Endothelial cell (in vitro differentiated cells): ENCODE measurements at places on chromosomes 3 and 15.
A peak's percentile ranks its signal among the peaks of the same experiment; 100 is the strongest.

- H3K27ac ChIP-seq, result no peak overlapping the region
Observed at GRCh38 chr3:72651498-72651897, 196.7 kb downstream of the SHQ1 start.

GRCh38 chr15:37370941-37371340 is 270.6 kb upstream of the MEIS2 start:
- H3K4me1 ChIP-seq, result no peaks in the 10 kb centered on the region
- no peak overlapping the region for H3K27ac ChIP-seq
- no peak for DNase-seq
- no peak overlapping the region for H3K4me3 ChIP-seq

DNA sequence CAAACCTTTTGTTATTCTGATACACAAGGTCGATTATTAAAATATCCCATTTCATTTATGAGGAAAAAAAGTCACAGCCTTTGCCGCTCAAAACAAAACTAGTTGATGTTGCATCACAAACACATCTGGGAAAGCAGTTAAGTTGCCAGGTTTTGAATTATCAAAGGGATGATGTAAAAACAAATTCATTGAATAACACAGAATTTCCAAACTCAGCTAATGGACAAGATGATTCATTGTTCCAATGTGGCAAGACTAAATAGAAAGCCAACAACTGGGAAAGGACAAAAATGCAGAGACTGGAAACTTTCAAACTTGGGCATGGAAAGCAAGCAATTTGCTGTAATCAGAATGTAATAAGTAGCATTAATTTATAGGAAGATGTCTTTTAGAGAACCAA is 610.0 kb upstream of the ZNF385D start:
- H3K27me3 ChIP-seq, result peaks cover 2% of the 10 kb centered on the region
- H3K4me3 ChIP-seq, result no peak overlapping the region
- H3K4me1 ChIP-seq, result no peaks in the 10 kb centered on the region
- no peaks in the 10 kb centered on the region for H3K36me3 ChIP-seq
- no peak overlapping the region for H3K27ac ChIP-seq
- DNase-seq, result no peak

DNA sequence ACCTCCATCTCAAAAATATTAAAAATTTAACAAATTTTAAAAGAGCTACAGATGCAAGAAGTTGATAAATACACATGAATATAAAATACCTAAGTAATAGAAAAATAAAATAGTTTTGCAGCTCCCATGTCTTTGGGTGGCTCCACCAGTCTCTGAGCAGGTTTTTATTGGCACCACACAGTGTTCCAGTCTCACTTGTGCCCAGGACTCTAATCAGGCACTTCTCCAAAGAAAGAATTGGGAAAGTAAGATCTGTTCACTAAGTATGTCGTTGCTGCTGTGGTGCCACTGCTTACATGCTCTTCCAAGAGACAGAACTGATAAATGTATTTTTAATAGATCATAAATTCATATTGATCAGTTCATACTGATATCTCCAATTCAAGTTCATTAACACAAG is 92.5 kb upstream of the ABI3BP start:
- no peak for DNase-seq
- H3K4me1 ChIP-seq, result no peaks in the 10 kb centered on the region
- peaks cover 3% of the 10 kb centered on the region for H3K27me3 ChIP-seq

GRCh38 chr3:180409170-180409569 is 192.8 kb upstream of the TTC14 start:
- no peak for DNase-seq
- H3K36me3 ChIP-seq, result no peaks in the 10 kb centered on the region
- H3K27ac ChIP-seq, result no peak overlapping the region
- no peaks in the 10 kb centered on the region for H3K27me3 ChIP-seq

DNA sequence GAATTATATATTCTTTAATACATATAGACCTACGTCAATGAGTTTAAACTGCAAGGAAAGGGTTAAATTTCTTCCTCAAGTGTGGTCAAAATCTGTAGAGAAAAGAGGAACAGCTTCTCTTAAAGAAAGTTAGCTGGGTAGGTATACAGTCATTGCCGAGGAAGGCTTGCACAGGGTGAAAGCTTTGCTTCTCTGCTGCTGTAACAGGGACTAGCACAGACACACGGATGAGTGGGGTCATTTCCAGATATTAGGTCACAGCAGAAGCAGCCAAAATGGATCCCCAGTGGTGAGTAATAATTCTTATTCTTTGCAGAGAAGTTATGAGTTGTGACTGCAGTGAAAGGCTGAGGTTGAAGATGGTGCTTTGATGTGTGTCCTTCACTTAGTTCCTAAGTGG is at the start of gene CD86:
CD86 (plus strand) TSS at position 148 of the 400 bp plus-strand sequence; CDS start at position 276, 128 bp downstream.
- no peak for DNase-seq
- no peak within 1 kb of the TSS for H3K27ac ChIP-seq
- no peaks in the 10 kb centered on the region for H3K36me3 ChIP-seq
- H3K4me1 ChIP-seq, result no peaks in the 10 kb centered on the region
- H3K4me3 ChIP-seq, result no peak within 1 kb of the TSS
- no peaks in the 10 kb centered on the region for H3K27me3 ChIP-seq

- H3K27me3 ChIP-seq, result peaks cover 3% of the 10 kb centered on the region
- no peak overlapping the region for H3K27ac ChIP-seq
- no peaks in the 10 kb centered on the region for H3K36me3 ChIP-seq
- H3K4me1 ChIP-seq, result peaks cover 7% of the 10 kb centered on the region
- H3K4me3 ChIP-seq, result peak overlapping the region; percentile 91
Observed at GRCh38 chr3:111979434-111980038, 710 bp downstream of the ABHD10 start.

DNA sequence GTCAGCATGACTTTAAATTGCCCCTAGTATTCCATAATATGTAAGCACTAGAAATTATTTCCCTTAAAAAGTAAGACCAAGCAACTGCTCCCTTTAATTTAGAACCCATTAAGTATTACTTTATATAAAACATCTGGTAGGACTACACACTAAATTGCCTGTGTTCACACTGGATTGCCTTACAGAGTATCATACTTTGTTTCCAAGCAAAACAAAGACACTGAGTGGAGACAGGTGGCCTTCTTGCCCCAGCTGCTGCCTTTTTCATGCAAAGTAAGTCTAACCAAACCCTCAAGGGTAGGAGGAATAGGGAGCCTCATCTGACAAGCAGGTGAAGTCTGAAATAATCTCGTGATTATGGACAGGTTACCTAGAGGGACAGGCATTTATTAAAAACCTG is 87.3 kb downstream of the PEX5L start:
- no peak overlapping the region for H3K27ac ChIP-seq
- H3K4me1 ChIP-seq, result no peaks in the 10 kb centered on the region
- no peak overlapping the region for H3K4me3 ChIP-seq
- no peaks in the 10 kb centered on the region for H3K27me3 ChIP-seq

DNA sequence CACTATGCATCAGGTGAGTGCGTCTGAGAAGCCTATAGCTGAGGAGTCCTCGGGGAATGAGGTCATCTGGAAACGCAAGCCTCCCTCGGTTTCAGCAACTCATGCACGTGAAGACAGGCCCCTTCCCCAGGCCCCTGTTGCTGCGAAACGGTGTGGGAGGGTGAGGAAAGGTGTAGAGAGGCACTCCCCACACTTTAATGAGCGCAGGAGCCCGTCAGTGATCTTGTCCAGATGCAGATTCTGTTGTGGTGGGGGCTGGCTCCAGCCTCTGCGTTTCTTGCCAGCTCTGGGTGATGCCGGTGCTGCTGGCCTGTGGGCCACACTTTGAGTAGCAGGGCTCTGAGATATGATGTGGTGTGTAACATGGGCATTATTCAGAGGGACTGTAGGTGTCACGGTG is 38.6 kb upstream of the LACTB start:
- H3K27ac ChIP-seq, result no peak overlapping the region
- H3K4me3 ChIP-seq, result no peak overlapping the region
- H3K4me1 ChIP-seq, result no peaks in the 10 kb centered on the region
- no peak for DNase-seq
- no peaks in the 10 kb centered on the region for H3K36me3 ChIP-seq

GRCh38 chr3:195467641-195468390 is 25.0 kb upstream of the ACAP2 start:
- H3K36me3 ChIP-seq, result no peaks in the 10 kb centered on the region
- no peaks in the 10 kb centered on the region for H3K4me1 ChIP-seq
- H3K27me3 ChIP-seq, result peaks cover 5% of the 10 kb centered on the region

DNA sequence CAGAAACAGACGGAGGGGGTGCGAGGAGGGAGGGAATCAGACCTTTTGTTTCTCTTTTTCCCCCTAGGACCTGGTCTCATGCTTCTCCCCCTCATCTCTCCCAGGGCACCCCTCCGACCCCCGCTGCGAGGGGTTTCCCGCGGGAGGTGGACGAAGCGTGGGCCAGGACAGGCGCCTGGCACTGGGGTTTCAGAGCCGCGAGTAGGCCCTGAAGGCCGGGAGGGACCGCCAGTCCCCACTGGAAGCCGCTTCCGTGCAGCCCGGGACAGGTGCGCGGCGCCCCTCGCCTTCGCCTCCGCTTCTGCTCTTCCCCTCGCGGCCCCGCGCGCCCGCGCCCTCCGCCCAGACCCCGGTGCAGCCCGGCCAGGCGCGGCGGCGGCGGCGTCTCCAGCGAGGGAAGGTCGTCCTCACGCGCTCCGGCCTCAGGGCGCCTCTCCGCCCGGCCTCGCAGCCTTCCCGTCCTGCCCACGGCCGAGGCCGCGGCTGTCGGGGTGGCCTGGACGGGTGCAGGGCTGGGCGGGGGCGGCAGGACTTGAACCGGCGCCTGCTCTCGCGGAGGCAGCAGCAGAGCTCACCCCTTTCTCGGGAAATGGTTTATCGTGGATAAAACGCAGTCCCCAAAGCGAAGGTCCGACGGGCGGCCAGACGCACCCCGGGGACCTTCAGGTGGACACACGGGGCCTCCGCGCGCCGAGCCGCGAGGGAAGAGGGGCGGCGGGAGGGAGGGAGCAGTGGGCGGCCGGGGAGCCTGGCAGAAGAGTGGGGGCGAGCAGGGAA is 31.5 kb upstream of the ADAMTS17 start:
- H3K27me3 ChIP-seq, result peaks cover 10% of the 10 kb centered on the region
- peaks cover 6% of the 10 kb centered on the region for H3K4me1 ChIP-seq
- H3K27ac ChIP-seq, result no peak overlapping the region
- peak; percentile 5 for DNase-seq

GRCh38 chr3:32246079-32246675 is 7.7 kb downstream of the CMTM8 start:
- peaks cover 6% of the 10 kb centered on the region for H3K36me3 ChIP-seq
- no peaks in the 10 kb centered on the region for H3K27me3 ChIP-seq
- no peak for DNase-seq

- H3K27me3 ChIP-seq, result no peaks in the 10 kb centered on the region
- H3K4me1 ChIP-seq, result no peaks in the 10 kb centered on the region
- no peak overlapping the region for H3K4me3 ChIP-seq
- DNase-seq, result no peak
- H3K36me3 ChIP-seq, result peaks cover 6% of the 10 kb centered on the region
Observed at GRCh38 chr15:67208396-67208795, 46.1 kb downstream of the AAGAB start.

GRCh38 chr3:112579232-112579631 is 17.4 kb downstream of the SLC35A5 start:
- H3K27ac ChIP-seq, result no peak overlapping the region
- no peaks in the 10 kb centered on the region for H3K27me3 ChIP-seq
- no peak overlapping the region for H3K4me3 ChIP-seq
- H3K4me1 ChIP-seq, result no peaks in the 10 kb centered on the region
- H3K36me3 ChIP-seq, result no peaks in the 10 kb centered on the region
- DNase-seq, result no peak

GRCh38 chr3:184378651-184379357 is 797 bp upstream of the THPO start:
- peak overlapping the region; percentile 84 for H3K4me3 ChIP-seq
- peaks cover 20% of the 10 kb centered on the region for H3K4me1 ChIP-seq
- H3K36me3 ChIP-seq, result no peaks in the 10 kb centered on the region
- H3K27me3 ChIP-seq, result peaks cover 24% of the 10 kb centered on the region
- DNase-seq, result no peak

DNA sequence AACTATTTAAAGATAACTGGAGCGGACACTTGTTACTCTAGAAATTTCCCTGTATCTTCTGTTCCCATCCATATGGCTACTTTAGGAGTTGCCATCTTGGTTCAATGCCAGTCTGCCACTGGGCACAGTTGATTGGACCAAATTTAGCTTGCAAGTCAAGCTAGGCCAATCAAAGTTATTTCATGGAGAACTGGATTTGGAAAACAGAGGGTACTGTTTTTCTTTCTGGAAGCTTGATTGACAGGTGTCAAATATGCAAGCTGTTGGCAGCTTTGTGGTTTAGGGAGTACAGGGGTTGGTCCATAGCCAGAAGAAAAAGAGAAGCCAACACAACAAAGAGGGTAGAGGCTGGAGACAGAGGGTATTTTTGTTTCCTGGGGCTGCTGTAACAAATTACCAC is 33.4 kb upstream of the KLHL25 start:
- H3K4me3 ChIP-seq, result no peak overlapping the region
- DNase-seq, result no peak
- no peaks in the 10 kb centered on the region for H3K27me3 ChIP-seq

DNA sequence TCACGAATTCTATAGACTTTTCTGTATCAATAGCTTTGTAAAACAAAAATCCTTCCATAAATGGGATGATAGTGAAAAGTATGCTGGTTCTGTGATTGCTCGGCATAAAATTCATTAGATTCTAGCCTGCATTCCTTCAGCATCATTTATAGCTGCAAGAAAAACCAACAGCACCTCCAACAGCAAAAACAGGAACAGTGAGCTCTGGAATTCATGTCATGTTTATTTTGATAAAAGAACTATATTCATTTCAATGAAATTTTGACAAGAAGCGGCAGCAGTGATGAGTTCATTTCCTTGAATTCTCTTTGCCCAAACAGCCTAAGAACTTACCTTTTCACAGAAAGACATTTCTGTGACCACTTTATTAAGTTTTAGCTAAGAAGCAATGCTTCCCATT is 515.2 kb upstream of the CCDC54 start:
- H3K27ac ChIP-seq, result no peak overlapping the region
- no peak for DNase-seq
- no peaks in the 10 kb centered on the region for H3K36me3 ChIP-seq
- H3K27me3 ChIP-seq, result no peaks in the 10 kb centered on the region
- H3K4me3 ChIP-seq, result no peak overlapping the region

- H3K4me3 ChIP-seq, result no peak overlapping the region
- H3K27me3 ChIP-seq, result no peaks in the 10 kb centered on the region
- DNase-seq, result no peak
- no peaks in the 10 kb centered on the region for H3K36me3 ChIP-seq
- H3K27ac ChIP-seq, result no peak overlapping the region
Observed at GRCh38 chr15:39344662-39345141, 236.2 kb upstream of the THBS1 start.

DNA sequence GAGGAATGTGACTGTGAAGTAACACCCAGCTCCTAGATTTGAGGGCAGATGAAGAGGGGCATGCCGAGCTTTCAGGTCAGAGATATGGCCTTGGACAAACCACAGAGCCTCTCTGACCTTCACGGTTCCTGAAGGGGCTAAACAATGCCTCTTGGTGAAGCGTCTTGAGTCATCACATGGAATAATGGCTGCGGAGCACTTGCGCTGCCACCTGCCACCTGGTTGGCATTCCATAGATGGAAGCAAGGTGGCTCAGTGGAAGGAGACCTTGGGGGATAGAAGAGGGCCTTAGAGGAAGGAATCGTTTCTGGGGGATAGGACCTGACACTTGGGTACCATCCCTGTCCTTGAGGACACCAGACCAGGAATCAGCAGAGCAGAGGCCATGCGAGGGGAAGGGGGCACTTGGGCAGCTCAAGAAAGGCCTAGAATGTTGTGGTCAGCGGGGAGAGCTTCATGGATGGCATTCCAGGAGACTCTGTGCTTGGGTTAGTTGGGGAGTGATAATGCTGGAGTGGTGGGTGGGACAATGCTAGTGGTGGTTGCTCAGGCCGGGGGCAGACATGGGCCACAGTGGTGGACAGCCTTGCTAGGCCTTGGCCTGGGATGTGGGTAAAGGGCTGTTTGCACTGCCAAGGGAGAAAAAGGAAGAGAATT is 12.6 kb downstream of the MRAS start:
- no peak overlapping the region for H3K4me3 ChIP-seq
- no peak for DNase-seq
- peaks cover 3% of the 10 kb centered on the region for H3K4me1 ChIP-seq
- peaks cover 2% of the 10 kb centered on the region for H3K27me3 ChIP-seq
